ENCODE measurements at places on chromosomes 7 and 10.

DNA sequence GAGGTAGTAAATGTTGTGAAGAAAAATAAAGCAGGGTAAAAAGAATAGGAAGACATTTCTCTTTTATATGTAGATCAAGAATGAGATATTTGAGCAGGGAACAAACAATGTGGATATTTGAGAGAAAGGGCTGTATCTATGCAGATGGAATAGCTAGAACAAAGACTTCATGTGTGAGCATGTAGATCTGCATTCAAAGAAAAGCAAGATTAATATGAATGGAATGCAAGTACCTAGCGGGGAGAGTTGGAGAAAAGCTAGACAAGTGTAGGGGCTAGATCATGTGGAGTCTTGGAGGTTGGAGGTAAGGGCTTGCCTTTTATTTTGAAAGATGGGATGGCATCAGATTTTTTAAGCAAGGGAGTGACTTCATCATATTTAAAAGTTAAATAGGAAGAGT is 27.1 kb downstream of the SHOC2 start:
- H3K27me3 ChIP-seq, result no peaks in the 10 kb centered on the region
- H3K4me3 ChIP-seq, result no peak overlapping the region
- peaks cover 7% of the 10 kb centered on the region for H3K36me3 ChIP-seq
- no peak overlapping the region for H3K27ac ChIP-seq
- peaks cover 4% of the 10 kb centered on the region for H3K4me1 ChIP-seq

DNA sequence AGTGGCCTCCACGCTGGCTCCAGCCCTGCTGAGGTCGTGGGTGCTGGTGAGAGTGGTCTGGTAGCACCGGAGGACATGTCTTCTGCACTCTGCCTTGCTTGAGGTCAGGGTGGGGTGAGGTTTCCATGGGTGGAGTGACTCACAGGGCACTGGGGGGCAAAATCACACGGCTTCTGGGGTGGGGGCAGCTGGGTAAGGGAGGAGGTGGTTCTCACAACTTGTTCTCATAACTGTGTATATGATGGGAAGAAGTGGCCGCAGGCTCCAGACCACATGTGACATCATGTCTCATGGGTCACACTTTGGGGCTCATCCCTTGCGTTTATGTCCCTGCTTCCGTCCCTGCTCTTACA is 884 bp upstream of the PRF1 start:
- no peak overlapping the region for H3K4me3 ChIP-seq
- DNase-seq, result no peak
- peaks cover 18% of the 10 kb centered on the region for H3K27me3 ChIP-seq
- H3K27ac ChIP-seq, result no peak overlapping the region
- no peaks in the 10 kb centered on the region for H3K4me1 ChIP-seq

DNA sequence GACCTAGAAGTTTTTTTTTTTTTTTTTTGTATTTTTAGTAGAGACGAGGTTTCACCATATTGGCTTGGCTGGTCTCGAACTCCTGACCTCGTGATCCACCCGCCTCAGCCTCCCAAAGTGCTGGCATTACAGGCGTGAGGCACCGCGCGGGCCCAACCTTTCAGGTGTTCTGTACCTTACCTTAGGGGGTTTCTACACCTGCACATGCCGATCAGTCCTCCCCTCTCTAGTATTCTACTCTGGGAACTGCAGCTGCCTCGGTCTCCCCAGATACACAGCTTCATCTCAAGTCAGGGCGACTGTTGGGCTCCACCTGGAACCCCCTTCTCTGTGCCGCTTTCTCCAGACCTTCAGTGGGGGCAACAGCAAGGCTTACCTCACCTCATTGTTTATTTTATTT is 79.9 kb downstream of the TACC2 start:
- no peak for DNase-seq
- H3K27ac ChIP-seq, result no peak overlapping the region
- H3K4me3 ChIP-seq, result no peak overlapping the region

GRCh38 chr10:110481919-110482318 is 15.8 kb upstream of the DUSP5 start:
- no peak overlapping the region for H3K27ac ChIP-seq
- peaks cover 8% of the 10 kb centered on the region for H3K4me1 ChIP-seq
- H3K27me3 ChIP-seq, result no peaks in the 10 kb centered on the region

- peaks cover 21% of the 10 kb centered on the region for H3K27me3 ChIP-seq
- no peaks in the 10 kb centered on the region for H3K4me1 ChIP-seq
- DNase-seq, result no peak
- H3K4me3 ChIP-seq, result no peak overlapping the region
- H3K27ac ChIP-seq, result no peak overlapping the region
Observed at GRCh38 chr7:26117970-26118369, 34.0 kb upstream of the NFE2L3 start.

- peak overlapping the region; percentile 51 for H3K27ac ChIP-seq
- H3K36me3 ChIP-seq, result no peaks in the 10 kb centered on the region
- peak; percentile 61 for DNase-seq
- H3K27me3 ChIP-seq, result 0 out of 2 replicates have a peak, but pooled peaks cover 1% of the 10 kb centered on the region
- H3K4me3 ChIP-seq, result no peak overlapping the region
Observed at GRCh38 chr7:2517678-2518507, 1.7 kb upstream of the LFNG start.

DNA sequence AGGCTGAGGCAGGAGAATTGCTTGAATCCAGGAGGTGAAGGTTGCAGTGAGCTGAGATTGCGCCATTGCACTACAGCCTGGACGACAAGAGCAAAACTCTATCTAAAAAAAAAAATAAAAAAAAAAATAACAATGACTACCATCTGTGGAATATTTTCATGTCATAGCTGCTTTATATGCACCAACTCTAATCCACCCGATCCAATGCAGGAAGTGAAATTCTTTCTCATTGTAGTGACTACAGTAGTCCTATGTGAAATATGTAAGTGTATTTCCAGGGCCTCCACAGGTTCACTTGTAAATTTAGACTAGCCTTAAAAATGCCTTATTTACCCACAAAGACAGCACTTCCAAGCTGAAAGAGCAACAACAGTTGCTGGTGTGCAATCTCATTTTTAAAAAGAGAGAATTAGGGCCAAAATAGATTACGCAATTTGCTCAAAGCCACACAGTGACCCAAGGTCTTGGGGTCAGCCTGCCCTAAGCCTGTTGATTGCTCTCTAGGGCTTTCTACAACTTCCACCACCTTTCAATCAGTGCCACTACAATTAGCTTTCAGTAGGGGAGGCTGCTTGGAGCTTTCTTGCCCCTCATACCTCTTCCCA is 25.8 kb upstream of the EGFR start:
- peak; percentile 11 for DNase-seq
- H3K27ac ChIP-seq, result no peak overlapping the region
- H3K4me1 ChIP-seq, result peaks cover 13% of the 10 kb centered on the region

DNA sequence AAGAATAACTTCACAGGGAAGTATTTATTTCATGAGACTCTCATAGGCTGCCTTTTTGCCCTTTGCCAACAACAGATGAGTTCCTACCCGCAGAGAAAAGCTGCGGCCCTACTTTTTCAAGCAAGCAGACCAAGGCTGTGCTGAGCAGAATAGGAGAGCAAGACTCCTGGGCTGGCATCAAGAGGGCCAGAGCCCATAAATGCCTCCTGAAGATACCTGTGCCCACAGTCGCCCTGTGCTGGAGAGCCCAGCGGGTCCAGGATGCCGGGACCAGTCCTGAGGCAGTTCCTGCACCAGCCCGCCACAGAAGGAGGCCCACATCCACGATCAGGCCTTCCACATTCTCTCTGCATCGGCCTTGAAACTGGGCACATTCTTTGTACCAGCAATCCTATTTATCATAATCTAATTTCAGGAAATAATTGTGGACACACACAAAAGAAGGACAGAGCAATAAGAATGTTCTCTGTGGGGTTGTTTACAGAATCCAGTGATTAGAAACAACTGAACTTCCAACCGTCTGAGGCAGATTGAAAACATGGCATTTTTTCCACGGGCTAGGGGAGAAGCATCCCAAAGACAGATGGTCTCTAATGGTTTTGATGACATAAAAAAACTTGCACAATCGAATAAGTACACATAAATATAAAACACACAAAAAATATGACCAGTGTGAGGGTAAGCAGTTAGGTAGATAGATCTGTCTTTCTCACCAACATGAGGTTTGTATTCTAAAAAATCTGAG is 95.6 kb downstream of the CPXM2 start:
- no peaks in the 10 kb centered on the region for H3K4me1 ChIP-seq
- no peak overlapping the region for H3K27ac ChIP-seq
- no peak for DNase-seq
- H3K36me3 ChIP-seq, result no peaks in the 10 kb centered on the region

DNA sequence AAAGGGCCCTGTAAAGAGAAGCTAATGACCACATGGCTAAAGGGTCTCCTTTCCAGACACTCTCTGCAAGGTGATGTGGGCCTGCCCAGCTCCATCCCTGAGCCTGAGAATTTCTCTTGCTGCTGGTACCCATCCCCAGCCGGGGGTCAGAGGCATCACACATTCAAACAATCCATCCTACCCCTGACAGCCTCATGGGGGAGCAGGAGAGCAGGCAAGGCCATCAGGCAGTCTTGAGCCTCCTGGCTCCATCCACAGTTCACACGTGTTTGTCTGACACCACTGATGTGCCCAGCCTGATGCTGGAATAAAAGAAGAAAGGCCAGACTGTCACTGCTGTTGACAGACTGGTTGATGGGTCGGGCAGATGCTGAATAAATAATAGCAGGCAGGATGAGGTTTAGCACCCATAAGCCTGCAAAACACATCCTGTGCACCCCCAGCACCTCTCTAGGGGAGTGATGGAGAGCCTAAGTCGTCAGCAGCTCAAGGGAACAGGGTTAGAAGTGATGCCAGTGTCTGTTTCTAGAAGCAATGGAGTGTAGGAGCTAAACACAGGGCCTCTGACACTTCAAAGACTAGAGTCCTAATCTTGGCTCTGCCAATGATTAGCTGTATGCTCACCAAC is 43.5 kb downstream of the TLL2 start:
- no peak overlapping the region for H3K27ac ChIP-seq
- no peaks in the 10 kb centered on the region for H3K4me1 ChIP-seq
- no peak overlapping the region for H3K4me3 ChIP-seq

- no peaks in the 10 kb centered on the region for H3K27me3 ChIP-seq
- peak; percentile 16 for DNase-seq
- no peak overlapping the region for H3K27ac ChIP-seq
- H3K36me3 ChIP-seq, result no peaks in the 10 kb centered on the region
Observed at GRCh38 chr10:34996843-34997242, 93.3 kb downstream of the CUL2 start.

- no peaks in the 10 kb centered on the region for H3K4me1 ChIP-seq
- no peak overlapping the region for H3K4me3 ChIP-seq
- no peaks in the 10 kb centered on the region for H3K27me3 ChIP-seq
- no peak for DNase-seq
- no peak overlapping the region for H3K27ac ChIP-seq
Observed at GRCh38 chr7:88015309-88015708, 81.3 kb downstream of the ADAM22 start.

GRCh38 chr10:132788180-132788830 is 2.4 kb upstream of the NKX6-2 start:
- peaks cover 67% of the 10 kb centered on the region for H3K27me3 ChIP-seq
- H3K4me3 ChIP-seq, result no peak overlapping the region
- DNase-seq, result peak; percentile 16
- no peaks in the 10 kb centered on the region for H3K4me1 ChIP-seq
- H3K36me3 ChIP-seq, result 0 out of 2 replicates have a peak, but pooled peaks cover 1% of the 10 kb centered on the region

DNA sequence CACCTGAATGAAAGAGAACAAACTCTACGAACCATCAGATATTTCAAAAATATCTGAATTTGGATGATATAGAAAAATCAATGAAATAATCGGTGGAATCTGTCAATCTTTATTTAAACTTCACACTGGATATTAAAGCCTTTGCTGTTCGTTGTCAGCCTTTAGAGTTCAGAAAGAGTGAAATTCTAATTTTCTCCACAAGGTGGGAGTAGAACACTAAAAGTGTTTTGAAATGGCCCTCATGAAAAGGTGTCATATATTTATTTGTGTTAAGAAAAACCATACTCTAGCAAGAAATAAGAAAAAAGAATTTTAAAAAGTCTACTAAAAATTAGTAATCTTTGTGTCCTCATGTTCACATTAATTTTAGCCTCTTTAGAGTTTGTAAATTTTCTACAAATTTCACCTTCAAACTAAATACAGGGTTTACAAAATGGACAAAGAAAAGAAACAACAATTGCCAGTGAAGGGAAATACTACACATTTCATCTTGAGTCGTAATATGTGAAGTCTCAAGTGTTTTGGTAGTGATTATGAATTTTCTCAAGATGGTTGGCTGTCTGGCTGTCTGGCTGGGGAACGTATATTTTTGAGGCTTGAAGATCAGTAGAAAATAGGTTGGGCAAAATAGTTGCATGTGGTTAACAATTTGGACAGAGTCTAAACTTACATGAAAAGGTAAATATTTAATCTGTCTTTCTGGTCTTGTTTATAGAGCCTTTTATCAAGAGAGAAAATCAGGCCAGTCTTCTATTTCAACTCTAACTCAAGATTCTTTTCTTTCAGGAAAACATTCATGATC is 43.7 kb downstream of the DNAJB9 start:
- H3K4me3 ChIP-seq, result no peak overlapping the region
- H3K27ac ChIP-seq, result no peak overlapping the region
- H3K4me1 ChIP-seq, result no peaks in the 10 kb centered on the region

- no peak overlapping the region for H3K4me3 ChIP-seq
- H3K27me3 ChIP-seq, result no peaks in the 10 kb centered on the region
- H3K36me3 ChIP-seq, result no peaks in the 10 kb centered on the region
- no peak for DNase-seq
- no peak overlapping the region for H3K27ac ChIP-seq
Observed at GRCh38 chr7:124775422-124775821, 9.8 kb upstream of the GPR37 start.

DNA sequence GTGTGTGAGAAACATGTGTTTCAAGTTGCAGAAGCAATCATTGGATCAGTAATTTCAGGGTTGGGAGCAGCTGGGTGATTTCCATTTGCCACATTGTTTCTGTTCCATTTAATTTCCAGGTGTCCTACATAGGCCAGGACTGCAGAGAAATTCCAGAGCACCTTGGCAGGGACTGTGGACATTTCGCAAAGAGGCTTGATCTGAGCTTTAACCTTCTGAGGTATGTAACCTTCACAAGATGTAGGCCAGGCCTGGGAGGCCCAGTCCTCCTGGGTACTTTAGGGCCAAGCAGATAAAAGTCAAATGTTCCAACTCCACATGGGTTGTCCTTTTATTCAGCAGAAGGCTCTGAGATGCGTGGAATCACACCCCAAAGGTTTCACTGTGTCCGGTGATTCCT is 6.9 kb downstream of the LRMDA start:
- peaks cover 17% of the 10 kb centered on the region for H3K27me3 ChIP-seq
- H3K4me3 ChIP-seq, result no peak overlapping the region
- no peak overlapping the region for H3K27ac ChIP-seq
- H3K4me1 ChIP-seq, result no peaks in the 10 kb centered on the region

GRCh38 chr10:129024046-129024445 is 443.0 kb upstream of the MGMT start:
- no peak for DNase-seq
- no peaks in the 10 kb centered on the region for H3K36me3 ChIP-seq
- no peaks in the 10 kb centered on the region for H3K27me3 ChIP-seq
- peaks cover 5% of the 10 kb centered on the region for H3K4me1 ChIP-seq

GRCh38 chr7:132112657-132113056 is 463.6 kb downstream of the PLXNA4 start:
- no peak overlapping the region for H3K4me3 ChIP-seq
- no peak for DNase-seq
- no peak overlapping the region for H3K27ac ChIP-seq
- H3K36me3 ChIP-seq, result no peaks in the 10 kb centered on the region
- no peaks in the 10 kb centered on the region for H3K4me1 ChIP-seq
